ENCODE measurements at places on chromosomes 3 and 15.

GRCh38 chr3:129207479-129207878 lies 23.8 kb upstream of the CNBP start:
- no peak for DNase-seq

DNA sequence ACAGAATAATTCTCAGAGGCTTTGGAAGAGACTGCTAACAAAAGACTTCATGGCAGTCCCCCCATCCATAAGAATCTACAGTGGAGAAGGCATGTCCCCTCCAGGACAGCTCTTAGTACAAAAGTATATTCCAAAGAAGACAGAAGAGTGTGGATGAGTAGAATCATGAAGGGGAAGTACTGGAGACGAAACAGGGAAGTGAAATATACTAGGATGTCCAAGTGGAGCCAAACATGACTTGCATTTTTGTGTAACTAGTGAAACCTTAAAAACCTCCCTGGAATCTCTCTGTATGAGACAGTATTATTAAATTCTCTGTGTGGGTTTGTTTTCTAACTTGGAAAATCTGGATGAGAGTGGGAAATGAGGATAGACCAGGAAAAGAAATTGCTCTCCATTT lies 312.4 kb downstream of the RSL24D1 start:
- DNase-seq: no peak

DNA sequence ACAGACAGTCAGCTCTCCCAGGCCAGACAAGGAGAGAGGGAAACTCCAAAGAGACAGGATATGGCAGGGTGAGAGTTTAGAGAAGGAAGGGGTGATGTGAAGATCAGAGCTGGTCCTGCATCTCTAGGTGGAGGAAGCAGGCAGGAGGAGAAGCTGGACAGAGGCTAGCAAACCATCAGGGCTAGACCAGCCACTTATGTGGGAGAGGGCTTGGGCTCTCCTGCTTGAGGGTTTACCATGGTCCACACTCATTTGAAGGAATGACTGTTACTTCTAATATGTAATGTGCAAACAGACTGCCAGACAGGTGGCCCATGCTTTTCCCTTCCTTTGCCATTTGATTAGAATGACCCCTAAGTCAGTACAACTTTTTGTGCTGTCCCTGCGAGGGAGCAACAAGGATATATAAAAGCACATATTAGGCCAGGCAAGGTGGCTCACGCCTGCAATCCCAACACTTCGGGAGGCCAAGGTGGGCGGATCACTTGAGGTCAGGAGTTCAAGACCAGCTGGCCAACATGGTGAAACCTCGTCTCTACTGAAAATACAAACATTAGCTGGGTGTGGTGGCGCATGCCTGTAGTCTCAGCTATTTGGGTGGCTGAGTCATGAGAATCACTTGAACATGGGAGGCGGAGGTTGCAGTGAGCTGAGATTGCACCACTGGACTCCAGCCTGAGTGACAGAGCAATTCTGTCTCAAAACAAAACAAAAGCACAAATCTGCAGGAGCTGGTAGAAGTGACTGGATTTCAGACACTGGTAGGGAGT lies 41.0 kb upstream of the MANF start:
- no peak for DNase-seq

GRCh38 chr15:39304201-39304841 lies 276.6 kb upstream of the THBS1 start:
- DNase-seq: no peak

GRCh38 chr15:35054380-35054779 lies 30.7 kb downstream of the NANOGP8 start:
- no peak for DNase-seq

GRCh38 chr3:31523543-31523942 lies 9.2 kb upstream of the STT3B start:
- no peak for DNase-seq

DNA sequence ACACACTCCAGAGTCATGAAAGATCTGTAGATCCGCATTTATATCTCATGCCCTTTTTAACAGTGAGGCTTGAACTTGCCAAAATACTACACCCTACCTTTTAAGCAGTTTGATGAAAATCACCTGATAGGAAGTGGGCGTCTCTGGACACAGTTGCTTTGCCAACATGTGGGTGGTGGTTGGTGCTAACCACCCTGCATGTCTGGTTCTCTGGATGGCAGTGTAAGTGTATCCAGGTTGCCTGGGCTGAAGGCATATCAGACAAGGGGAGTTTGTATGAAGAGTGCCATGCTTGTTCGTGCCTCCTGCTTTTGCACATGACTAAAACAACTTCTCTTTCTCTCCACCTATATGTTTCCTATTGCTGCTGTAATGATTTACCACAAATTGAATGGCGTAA lies 159.6 kb downstream of the GHSR start:
- no peak for DNase-seq

- DNase-seq: no peak
Observed at GRCh38 chr3:44070841-44071546, 170.7 kb upstream of the TOPAZ1 start.

DNA sequence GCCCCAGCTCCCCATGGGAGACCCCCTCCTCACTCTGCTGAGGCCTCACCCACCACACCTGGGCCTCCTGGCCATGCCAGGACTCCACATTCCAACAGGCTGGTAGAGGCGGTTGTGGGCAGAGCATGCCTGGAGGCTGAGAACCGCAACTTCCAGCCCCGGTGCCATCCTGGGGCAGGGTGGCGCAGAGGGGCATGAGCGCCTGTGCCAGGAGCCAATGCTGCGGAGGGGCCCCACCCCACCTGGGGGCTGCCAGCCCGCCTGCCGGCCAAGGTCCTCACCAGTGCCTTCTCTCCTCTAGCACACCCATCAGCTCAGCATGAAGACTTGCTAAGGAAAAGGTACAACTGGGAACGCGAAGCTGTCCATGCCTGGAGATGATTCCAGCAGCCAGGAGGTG lies 34.3 kb upstream of the SLC6A6 start:
- no peak for DNase-seq

GRCh38 chr3:191412759-191413158 lies 48.2 kb upstream of the PYDC2 start:
- DNase-seq: no peak

GRCh38 chr3:116067326-116067725 lies 378.0 kb downstream of the LSAMP start:
- no peak for DNase-seq

GRCh38 chr15:101451266-101451799 lies 38.2 kb downstream of the PCSK6 start:
- DNase-seq: no peak

GRCh38 chr15:72844067-72844466 lies 60.5 kb upstream of the ADPGK start:
- DNase-seq: no peak

GRCh38 chr3:102205647-102206046 lies 229.2 kb upstream of the ZPLD1 start:
- no peak for DNase-seq

GRCh38 chr15:33111041-33111451 lies 83.5 kb downstream of the FMN1 start:
- DNase-seq: no peak

- DNase-seq: no peak
Observed at GRCh38 chr3:39541917-39542329, 74.4 kb downstream of the MOBP start.

- no peak for DNase-seq
Observed at GRCh38 chr15:66718220-66718988, 16.4 kb downstream of the SMAD6 start.

- DNase-seq: no peak
Observed at GRCh38 chr3:11568503-11569155, 75.1 kb downstream of the VGLL4 start.

DNA sequence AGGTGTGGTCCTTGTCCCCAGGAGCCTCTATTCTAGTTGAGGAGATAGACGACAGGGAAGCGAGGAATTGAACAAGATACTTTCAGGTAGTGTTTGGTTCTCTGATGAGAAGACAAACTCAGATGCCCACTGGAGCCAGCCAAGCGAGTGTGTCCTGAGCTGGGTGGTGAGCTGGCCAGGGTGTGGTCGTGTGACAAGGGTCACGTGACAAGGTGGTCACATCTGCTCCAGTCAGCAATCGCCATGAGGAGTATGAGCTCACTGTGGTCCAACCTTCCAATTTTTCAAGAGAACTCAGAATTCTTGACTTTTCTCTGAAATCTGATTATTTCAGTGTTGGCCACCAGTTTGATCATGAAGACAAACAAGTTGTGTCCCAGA lies 39.5 kb downstream of the SLC6A6 start:
- DNase-seq: no peak

- no peak for DNase-seq
Observed at GRCh38 chr3:20197775-20198174, 11.8 kb upstream of the SGO1 start.

DNA sequence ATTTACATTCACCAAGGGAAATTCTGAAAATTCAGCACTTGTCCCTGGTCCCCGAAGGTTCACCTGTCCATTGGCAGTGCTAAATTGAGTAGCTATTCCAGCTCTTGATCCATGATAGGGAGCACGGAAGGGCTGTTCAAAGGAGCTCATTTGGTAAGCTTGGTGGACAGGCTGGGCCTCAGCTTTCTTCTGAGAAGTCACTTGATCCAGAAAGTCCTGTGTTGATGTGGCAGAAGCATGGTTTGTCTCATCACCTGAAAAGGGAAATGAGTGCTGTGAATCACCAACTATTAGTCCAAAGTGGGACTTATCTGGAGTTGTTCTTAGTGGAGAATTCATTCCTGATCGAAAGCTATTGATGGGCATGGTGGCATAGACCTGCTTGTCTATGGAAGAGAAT lies 19.9 kb upstream of the SLC12A8 start:
- no peak for DNase-seq

Measured in activated CD8-positive, alpha-beta memory T cell treated with anti-CD3 and anti-CD28 coated beads, Interleukin-2, amount 50 U/mL, for 4 hours (primary cell).